ENCODE measurements at places on chromosomes 2 and 18.

DNA sequence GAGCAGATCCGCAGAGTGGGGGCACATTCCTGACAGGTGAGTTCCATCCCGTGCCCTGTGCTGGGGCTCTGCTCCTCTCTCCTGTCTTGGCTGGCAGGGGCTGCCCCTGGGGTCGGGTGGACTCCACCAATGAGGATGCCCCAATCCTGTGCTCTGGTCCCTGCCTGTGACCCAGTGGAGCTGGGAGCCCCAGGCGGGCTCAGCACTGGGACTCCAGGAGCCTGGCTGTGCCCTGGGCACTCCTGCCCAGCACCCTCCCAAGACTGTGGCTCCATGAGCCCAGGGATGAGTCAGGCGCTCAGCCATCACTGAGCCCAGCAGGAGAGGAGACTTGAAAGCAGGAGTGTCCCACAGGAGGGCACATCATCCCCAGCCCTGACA lies 53.9 kb downstream of the MBP start:
- DNase-seq: no peak

DNA sequence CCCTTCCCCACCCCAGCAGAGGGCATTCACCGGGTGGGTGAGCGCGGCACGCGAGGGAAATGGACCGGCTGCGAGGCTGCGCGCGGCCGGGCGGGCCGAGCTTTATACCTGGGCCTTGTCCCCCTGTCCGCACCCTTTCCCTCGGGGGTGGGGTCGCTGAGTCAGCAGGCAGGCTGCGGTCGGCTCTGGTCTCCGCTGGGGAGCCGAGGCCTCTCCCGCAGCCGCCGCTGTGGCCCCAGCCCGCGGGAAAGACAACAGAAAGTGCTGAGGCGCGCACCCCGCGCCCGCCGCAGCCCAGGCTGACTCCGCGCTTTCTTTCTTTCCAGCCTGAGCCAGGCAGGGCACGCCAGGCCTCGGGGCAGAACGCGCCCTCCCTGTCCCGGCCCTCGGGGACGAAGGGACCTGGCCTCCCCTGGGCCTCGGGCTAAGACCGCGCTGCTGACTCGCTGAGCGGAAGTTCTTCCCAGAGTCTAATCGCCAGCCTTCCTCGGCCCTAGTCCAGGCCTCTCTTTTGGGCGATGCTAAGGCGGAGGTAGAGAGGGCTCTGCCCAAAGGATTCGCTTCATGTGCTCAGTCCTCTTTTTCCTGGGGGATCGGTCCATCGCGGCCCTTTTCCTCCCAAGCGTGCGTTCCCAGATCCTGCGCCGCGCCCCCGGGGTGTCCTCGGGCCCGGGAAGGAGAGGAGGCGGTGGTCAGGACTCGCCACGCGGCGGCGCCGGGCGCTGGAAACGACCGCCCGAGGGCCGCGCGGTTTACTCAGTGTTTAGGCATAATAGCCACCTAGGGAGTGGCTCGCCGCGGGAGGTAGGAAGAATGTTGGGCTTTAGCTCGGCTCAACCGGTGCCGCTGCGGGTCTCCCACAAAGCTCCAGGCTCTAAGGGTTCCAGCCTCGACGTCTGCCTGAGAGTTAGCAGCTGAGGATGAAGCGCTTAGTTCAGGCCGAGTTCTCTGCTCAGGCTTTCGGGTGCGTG lies at the start of gene CRYBA2:
CRYBA2 (minus strand) TSS at position 78 of the 971 bp plus-strand sequence. CDS start 246 bp downstream, outside the sequence.
- no peak for DNase-seq

- DNase-seq: no peak
These were observed 190.4 kb upstream of the CRIM1 start for GRCh38 chr2:36165132-36165531.

DNA sequence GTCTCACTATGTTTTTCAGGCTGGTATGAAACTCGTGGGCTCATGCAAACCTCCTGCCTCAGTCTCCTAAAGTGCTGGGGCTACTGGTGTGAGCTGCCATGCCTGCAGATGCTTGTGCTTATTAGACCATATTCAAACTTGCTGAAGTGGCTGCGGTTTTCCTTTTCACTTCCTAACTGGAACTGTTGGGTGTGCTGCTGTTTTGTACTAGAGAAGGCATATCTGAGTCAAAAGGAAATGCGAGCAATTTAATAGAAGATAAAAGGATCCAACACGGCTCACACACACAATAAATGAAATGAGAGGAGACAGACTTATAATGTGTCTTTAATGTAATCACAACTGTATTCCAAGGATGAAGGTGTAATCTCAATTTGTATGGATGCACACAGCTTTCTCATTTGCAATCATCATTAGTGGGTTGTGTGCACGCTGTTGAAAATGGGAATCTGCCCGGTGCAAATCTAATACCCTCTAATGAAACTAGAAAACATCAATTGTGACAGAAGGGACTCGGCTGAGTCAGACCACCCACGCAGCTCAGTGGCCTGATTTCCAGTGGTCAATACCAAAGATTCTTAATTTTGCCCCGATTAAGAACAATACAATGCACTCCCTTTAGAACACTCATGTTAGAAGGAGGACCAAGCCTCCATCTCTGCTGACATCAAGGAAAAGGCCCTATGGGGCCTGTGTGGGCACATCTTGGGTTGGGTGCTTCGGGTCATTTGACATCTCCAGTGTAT lies 532.7 kb downstream of the TDRD15 start:
- no peak for DNase-seq

DNA sequence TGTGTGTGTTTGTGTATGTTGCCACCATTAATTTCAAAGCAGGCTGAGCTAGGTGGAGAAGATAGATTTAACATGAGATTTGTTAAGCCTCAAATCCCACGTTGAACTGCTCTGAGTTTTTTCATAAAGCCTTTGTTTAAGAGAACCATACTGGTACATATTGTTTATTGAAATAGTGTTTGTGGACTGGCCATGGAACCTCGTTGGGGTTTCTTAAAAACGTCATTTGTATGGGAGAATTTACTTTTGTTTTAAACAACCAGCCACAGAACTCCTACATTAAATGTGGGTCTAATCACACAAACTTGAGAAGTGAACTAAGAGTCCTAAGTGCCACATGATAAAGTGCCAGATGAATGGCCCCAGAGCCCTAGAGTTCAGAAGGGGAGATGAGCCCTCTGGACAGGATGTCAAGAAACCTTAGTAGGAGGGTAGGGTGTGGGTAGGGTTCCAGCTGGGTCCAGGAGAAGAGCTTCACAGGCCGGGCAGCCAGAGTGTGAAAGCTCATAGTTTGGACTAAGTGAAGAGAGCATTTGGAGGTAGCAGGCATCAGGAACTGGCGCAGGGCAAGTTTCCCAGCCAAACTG lies 120.6 kb upstream of the EML6 start:
- no peak for DNase-seq

DNA sequence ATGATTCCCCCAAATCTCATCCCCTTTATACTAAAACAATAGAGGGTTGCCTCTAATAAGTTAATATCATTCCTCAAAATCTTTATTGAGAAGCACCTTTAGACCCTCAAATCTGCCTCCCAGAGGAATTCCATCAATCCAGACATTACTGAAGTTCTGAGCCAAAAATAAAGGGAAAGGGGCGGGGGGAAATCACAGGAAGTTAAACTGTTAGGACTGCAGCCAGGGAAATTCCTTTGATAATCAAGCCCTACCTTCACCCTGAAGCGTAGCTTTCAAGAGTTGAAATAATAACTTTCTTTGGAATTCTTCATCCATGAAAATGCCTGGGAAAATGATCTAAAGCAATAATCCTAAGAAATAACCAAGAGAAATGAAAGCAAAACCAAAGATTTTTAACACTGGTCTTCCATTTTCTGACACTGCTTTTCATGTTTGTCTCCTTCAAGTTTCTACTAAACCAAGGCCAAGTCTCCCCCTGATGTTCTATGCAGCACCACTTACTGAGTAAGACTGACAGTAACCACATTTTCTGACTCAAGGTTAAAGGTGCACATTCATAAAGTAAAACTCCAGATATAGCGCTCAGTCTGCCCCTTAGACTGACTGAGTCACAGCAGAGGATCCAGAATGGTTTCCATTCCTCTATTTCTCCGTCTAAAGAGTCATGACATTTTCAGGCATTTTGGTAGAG lies 78.2 kb downstream of the TCF4 start:
- no peak for DNase-seq

DNA sequence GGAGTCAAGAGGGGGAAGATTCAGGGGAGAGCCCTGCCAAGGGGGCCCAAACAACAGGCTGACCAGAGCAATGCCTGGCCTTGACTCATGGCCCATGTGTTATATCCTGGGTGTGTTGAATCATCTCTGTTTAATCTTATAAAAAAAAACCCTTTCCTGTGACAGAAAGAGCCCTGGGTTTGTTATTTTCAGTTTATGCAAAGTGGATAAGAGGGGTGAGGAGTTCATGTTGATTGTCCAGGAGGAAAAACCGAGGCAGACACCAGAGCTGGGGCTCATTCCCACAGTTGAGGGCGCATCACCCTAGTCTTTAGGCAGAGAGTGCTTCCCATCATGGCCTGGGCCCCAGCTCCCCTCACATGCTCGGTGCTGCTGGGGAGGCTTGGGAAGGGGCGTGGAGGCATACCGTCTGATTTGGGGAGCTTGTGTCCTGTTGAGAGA lies 30.9 kb upstream of the IL37 start:
- DNase-seq: no peak

- no peak for DNase-seq
These were observed 7.5 kb downstream of the PUM2 start for GRCh38 chr2:20343128-20343527.

GRCh38 chr2:84858123-84858522 lies 22.8 kb downstream of the TRABD2A start:
- no peak for DNase-seq

GRCh38 chr18:3451989-3452749 lies 2.2 kb downstream of the TGIF1 start:
- DNase-seq: no peak

Measured in stimulated activated CD4-positive, alpha-beta T cell treated with anti-CD3 and anti-CD28 coated beads, Interleukin-15, amount 100 ng/mL, for 1 hour (primary cell).